ENCODE measurements at places on chromosomes 11 and 22. TPM values are rescaled to one million over a fixed set of nuclear protein-coding genes. Genes with fewer than 3 reads are reported as not detected.

GRCh38 chr11:6608726-6609501, 3.1 kb downstream of the TAF10 start:
- DNase-seq: no peak
- no peaks in the 10 kb centered on the region for H3K27me3 ChIP-seq
- H3K4me3 ChIP-seq: no peak overlapping the region
- H3K4me1 ChIP-seq: peaks cover 67% of the 10 kb centered on the region
- peaks cover 31% of the 10 kb centered on the region for H3K36me3 ChIP-seq

GRCh38 chr22:48782326-48782725, 1045.3 kb downstream of the BRD1 start:
- no peaks in the 10 kb centered on the region for H3K36me3 ChIP-seq
- H3K4me3 ChIP-seq: no peak overlapping the region
- no peaks in the 10 kb centered on the region for H3K27me3 ChIP-seq
- no peaks in the 10 kb centered on the region for H3K4me1 ChIP-seq
- no peak for DNase-seq
- H3K27ac ChIP-seq: no peak overlapping the region

DNA sequence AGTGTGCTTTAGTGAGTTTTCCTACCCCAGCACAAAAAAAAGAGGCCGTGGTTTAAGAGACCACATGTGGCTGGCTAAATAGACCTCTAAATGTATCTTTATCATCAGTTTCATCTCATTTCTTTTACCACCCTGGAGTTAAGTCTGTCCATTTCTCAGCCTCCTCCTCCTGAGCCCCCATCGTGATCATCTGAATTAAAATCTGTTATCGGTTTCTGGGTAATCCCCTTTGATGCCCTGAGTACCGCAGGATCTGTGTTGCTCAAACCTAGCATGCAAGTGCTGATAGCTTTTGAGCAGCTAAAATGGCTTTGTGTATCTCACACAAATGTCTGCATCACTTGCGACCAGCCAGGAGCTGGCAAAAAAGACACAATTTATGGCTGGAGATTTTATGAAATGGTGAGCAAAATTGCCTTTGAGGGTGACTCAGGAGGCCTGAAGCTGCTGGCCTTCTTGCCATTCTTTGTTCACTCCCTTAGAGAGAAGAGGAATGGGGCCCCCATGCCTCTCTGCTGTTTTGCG, 236.5 kb downstream of the NTM start:
- H3K36me3 ChIP-seq: no peaks in the 10 kb centered on the region
- H3K4me1 ChIP-seq: no peaks in the 10 kb centered on the region
- DNase-seq: no peak
- no peak overlapping the region for H3K4me3 ChIP-seq

DNA sequence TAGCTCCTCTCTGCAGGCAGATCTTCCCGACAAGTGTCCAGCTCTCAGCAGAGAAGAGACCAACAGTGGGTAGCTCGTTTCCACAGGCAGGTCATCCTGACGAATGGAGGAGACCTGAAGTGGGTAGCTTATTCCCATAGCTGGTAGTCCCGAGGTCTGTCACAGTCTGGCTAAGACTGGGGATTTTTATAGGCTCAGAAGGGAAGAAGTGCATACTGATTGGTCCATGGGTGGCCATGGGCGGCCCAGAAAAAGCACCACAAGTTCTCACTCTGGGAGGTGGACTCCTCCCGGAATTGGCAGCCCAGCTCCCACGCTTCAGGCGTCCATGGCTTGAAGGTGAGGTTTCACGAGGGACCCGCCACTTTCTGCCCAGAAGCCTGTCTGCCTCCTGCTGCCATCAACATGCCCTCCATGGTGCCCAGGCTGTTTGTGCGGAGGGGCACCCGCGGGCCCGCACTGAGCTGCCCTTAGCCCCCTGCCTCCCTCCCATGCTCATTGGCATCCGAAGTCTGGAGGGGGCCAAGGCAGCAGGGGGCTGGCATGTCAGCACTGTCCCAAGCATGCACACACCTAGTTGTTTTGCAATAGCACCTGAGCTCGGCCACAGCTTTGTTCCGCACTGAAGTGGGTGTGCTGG, 9.9 kb upstream of the MAP6 start:
- no peaks in the 10 kb centered on the region for H3K4me1 ChIP-seq
- H3K36me3 ChIP-seq: no peaks in the 10 kb centered on the region
- DNase-seq: no peak
- no peak overlapping the region for H3K4me3 ChIP-seq
- H3K27me3 ChIP-seq: peaks cover 29% of the 10 kb centered on the region

TST gene
- total RNA-seq: 55.6 TPM

APLNR gene
- 1.5 TPM for total RNA-seq

GAL gene
- 29.9 TPM for total RNA-seq

Measured in suprapubic skin (tissue), 4 donors.